ENCODE measurements at places on chromosomes 5 and 9.

GRCh38 chr5:109640976-109641375 lies 48.8 kb upstream of the MAN2A1 start:
- no peak for DNase-seq

DNA sequence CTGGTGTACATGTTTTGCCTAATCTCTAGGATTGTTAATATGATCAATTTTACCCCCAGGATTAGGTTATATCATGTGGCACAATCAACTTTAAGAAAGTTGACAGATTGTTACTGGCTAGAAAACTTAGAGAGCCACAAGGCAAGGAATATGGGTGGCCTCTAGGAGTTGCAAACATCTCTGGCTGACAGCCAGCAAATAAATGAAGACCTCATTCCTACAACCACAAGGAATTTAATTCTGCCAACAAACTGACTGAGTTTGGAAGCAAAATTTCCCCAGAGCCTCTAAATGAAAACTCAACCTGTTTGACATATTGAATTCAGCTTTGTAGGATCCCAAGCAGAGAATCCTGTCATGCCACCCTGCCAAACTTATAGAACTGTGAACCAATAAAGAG lies 196.4 kb upstream of the PTGER4 start:
- DNase-seq = no peak

DNA sequence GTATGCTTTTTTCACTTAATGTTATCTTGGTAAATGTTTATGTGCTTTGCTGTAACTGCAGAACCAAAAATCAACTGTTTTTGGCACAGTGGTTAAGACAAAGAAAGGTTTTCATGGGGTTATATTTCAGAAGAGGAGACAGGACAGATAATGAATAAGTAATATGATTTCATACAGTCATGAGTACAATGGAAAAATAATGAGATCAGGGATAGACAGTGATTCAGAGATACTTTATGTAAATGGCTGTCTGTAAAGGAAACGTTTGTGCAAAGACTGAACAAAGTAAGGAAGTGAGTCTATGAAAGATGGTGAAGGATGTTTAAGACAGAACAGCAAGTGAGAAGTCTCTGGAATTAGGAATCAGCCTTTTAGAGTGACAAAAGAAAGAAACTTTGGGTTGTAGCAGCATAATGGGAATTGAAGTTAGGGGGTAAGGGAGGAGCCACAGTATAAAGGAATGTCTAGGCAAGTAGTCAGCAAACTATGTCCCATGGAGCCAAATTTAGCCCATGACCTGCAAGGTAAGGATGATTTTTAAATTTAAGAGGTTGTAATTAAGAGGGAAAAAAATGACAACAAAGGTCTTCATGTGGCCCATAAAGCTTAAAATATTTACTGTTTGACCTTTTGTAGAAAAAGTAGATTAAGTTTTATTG lies 55.0 kb downstream of the TNPO1 start:
- DNase-seq = no peak

DNA sequence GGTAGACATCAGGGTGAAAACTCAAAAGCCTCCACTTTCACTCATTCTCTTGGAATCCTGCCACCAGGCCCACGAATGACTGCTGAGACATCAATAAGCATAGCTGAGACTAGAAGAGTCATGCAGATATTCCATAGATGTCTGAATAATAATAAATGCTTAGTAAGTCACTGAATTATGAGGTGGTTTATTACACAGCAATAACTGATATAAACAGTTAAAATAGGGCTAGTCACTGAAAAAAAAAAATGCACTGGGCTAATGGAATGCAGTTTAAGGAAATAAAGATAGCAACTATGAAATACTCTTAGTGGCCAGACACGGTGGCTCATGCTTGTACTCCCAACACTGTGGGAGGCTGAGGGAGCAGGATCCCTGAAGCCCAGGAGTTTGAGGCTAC lies 262.8 kb upstream of the CDH6 start:
- DNase-seq = no peak

DNA sequence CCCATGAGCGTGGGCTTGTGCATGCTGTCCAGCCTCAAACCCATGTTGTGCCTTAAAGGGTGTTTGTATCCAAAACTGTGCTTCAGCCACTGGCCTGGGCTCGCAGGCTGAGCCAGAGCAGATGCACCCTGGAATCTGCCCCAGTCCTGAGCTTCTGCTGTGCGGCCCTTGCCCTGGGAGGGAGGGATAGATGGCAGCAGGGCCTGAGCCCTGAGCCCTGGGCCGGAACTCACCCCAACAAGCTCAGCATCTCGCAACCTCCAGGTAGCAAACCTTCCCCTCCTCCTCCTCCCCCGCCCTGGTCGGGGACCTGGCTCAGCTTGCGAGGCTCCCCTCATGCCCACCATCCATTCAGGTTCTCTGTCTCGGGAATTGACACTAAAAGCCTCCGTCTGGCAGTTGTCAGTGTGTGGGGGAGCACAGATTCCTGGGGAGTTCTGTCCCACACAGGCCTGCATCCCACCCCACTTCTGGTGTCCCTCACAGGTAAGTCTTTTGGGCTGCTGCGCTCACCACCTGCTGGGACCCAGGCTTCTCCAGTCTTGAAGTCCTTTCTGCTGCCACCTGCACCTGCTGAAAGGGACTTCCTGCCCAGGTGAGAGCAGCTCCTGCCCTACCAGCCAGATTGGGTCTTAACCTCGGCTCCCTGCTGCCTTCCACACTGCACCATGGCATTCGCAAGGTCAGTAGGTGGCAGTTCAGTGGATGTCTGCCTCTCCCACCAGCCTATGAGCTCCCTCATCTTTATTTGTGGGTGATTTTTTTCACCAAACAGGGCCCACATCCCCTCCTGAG lies 55.2 kb upstream of the OLFM1 start:
- DNase-seq = no peak

DNA sequence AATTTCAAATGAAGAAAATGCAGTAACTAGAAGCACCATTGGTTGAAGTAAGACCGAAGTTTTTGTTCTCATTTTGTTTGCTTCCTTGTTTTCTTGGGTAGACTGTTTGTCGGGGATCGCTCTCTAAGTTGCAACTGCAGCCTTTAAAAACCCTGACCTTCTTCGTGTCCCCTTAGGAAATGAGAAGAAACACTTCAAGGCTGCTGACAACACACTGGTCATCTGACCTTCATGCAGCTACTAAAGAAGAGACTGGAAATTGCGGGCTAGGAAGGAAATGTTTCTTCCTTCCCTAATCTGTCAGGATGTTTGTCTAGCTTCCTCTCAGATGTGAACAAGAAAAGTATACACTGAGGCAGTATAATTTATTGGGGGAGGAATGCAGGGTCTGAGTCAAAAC lies 50.7 kb upstream of the CHSY3 start:
- no peak for DNase-seq

GRCh38 chr9:87792831-87793288 lies 66.9 kb downstream of the CTSL start:
- peak; percentile 79 for DNase-seq

- DNase-seq = no peak
These were observed 51.5 kb downstream of the UBE2R2 start for GRCh38 chr9:33868440-33868973.

GRCh38 chr5:141558150-141558549 lies 60.6 kb downstream of the DIAPH1 start:
- DNase-seq = peak; percentile 48

DNA sequence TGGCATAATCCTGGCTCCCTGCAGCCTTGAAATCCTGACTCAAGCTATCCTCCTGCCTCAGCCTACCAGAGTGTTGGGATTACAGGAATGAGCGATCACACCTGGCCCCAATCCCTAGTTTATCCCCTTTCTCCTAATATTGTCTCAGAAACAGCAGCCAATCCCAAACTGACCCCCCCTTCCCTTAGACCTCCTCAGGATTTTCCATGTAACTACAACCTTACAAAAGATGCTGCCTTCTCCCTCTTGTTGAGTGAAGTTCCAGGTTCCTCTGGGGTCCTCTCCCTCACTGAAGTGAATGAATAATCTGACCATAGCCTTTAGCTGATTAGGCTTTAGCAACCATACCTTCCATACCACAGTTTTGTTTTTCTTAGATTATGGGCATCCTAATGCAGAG lies 25.9 kb upstream of the MSANTD3 start:
- no peak for DNase-seq

DNA sequence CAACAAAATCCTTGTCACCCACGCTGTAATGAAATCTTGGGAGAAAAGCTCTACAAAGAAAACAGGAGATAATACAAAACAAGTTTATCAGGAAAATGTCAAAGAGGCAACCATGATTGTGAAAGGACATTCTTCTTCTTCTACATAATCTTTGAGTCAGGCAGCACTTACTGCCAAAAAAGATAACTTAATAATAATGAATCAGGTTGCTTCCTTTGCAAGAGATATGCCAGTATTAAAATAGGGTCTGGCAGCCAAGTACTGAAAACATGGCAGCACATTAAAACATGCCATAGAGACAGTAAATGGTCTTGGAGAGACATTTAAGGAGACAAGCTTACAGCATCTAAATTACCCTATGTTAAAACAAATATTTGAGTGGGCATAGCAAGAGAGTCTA lies 1573.4 kb downstream of the EFNA5 start:
- DNase-seq = no peak

DNA sequence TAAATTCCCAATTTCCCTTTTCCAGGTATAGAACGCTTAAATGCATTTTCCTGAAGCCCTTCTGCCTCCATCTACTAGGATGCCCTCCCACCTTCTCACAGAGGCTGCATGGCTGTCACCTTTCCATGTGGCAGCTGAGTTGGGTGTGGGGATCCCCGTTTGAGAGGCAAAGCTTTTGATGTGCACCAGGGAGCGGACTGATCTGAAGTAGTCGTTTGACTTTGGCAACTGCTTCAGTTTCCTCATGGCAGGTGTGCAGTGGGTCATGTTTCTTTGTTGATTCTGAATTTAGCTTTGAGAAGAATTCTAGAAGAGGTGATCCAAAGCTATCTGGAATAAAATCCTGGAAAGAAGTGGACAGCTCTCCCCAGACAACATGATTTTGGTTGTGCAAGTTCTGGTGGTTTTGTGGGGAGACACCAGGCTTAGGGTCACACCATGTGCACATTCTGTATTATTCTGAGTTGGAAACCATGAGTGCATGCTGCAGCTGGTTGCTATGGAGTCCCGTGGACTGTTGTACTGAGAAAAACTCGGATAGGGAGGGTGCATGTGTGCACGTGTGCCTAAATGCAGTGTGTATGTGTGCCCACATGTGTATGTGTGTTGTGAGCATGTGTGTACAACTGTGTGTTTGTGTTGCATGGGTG lies 63.5 kb downstream of the GADD45G start:
- peak; percentile 32 for DNase-seq

DNA sequence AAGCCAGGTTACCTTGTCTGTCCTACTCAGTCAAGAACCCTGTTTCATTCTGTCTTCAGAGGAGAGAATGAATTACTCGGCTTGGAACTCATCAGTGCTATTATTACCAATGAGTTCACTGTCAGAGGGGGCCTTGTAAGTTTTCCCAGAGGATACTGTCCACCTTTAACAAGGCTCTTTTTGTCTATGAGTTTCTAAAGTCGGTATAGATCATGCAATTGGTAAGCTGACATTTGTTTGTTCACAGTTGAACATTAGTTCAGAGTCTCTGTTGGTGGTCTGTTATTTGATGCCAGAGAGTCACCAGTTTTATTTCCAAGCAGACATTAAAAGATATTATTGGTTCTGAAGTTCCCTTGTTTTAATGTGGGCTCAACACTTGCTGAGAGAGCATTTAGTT lies 58.1 kb upstream of the DHFR start:
- DNase-seq = no peak

GRCh38 chr9:129102791-129103594 lies 7.6 kb downstream of the CRAT start:
- DNase-seq = peak; percentile 90

DNA sequence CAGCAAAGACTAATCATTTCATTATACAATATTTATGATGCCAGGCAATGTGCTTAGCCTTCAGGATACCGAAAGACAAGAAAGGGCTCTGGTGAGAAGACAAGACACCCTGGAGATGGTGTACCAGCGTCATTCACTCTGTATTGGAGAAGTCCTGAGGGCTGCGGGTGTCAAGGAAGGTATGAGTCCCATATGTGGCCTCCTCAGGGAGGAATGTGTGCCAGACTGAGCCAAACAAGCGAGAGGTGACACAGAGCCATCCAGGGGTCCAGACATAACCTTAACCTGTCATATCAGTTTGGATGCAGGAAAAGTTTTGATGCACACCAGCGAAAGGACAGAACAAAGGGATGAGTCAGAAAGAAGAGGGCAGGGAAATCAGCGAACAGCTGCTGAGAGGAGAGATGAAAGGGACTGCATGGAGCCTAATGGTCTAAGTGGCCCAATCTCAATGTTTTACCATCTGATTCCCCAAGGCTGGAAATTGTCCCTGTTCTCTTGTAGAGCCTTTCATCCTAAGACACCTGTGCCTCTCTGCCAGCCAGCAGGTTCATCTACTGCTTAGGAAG lies 38.9 kb downstream of the ADRA1B start:
- DNase-seq = peak; percentile 22

GRCh38 chr9:14846871-14847311 lies 63.3 kb downstream of the FREM1 start:
- peak; percentile 98 for DNase-seq

GRCh38 chr9:97847474-97848214 lies 5.4 kb upstream of the FOXE1 start:
- DNase-seq = peak; percentile 68

DNA sequence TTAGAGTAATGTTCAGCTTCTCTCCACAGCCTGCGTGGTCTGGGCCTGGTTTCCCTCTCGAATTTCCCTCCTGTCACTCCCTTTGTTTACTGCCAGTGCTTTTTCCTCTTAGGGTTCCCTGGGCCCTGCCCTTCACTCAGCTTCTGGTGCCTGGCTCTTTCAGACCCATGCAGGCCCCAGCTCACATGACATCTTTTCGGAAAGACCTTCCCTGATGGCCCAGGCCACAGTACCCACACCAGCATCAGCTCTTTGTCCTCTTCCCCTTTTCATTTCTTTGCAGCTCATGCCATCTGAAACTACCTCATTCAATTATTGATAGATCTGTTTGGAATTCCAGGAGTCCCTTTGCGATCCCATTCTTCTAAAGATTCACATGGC lies 68.1 kb upstream of the ABL1 start:
- DNase-seq = no peak

DNA sequence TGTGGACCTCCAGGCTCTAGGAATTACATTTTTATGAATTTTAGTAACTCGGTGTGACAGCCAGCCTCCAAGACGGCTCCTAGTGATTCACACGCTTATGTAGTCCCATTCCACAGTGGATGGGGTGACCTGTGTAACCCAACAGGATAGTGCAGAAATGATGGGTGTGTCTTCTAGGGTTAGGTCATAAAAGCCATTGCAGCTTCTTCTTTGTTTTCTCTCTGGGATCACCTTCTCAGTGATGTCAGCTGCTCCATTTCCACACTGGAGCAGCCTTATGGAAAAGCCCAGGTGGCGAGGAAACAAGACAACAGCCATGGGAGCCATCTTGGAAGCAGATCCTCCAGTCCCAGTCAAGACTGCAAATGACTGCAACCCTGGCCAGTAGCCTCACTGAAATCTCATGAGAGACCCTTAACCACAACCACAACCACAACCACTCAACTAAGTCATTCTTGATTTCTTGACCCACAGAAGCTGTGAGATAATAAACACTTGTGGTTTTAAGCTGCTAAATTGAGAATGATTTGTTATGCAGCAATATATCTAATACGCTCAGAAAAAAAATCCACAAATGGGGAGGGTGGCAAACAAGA lies 5.1 kb upstream of the GNPDA1 start:
- peak; percentile 27 for DNase-seq
